ENCODE measurements at places on chromosomes 1 and 21.

DNA sequence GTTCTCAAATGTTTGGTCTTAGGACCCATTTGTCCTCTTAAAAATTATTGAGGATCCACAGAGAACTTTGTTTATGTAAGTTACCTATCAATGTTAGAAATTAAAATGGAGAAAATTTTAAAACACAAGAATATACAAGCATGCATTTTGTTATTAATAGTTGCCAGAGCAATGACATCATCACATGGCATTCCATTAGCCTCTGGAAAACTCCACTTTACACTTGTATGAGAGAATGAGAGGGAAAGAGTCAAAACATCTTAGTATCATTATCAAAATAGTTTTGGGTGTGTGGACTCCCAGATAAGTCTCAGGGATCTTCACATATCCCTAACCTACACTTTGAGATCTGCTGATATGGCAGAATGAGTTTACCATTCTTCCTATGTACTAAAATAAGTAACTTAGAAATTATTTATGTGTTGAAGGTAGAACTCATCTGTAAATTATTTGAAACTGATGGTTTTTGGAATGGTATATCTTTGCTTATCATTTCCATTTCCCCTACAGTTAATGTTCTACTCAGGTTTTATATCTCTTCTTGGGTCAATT is 48.8 kb downstream of the RNF220 start:
- DNase-seq: no peak

DNA sequence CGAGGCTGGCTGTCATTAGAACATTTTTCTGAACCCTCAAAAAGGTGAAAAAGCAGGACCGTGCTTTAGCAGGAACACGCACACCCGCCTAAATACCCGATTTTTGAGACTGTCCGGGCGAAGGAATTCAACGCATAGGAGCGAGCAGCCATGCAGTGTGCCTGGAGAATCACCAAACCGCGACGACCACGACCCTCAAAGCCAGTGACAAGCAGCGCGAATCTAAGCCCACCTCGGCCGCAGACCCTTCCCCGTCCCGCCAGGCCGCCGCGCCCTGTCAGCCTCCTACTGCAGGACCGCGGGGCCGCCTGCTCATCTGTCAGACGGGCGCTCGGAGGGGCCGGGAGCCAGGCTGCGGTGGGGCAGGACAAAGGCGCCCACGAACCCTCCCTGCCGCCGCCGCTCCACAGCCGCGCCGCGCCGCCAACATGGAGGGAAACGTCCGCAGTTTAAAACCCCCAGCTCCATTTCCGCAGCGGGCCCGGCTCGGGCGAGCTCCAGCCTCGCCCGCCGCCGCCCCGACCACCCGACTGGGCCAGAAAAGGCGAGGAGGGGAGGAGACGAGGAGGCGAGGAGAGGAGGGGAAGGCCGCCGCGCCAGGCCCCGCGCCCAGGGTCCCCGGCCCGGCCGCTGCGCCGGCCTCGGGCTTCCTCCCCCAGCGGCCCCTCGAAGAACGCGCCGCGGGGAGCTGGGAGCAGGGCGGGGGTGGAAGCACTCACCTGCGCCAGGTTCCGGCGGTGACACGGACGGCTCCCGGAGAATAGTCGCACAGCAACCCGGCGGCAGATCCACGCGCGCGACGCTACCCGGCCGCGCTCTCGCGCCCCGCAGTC is at the start of gene LBR:
TSS of gene LBR (minus strand) at position 804 of the 833 bp plus-strand sequence. CDS start 3,963 bp downstream, outside the sequence.
- DNase-seq: peak; percentile 35

GRCh38 chr1:217336724-217337123 is 294.2 kb downstream of the GPATCH2 start:
- no peak for DNase-seq

DNA sequence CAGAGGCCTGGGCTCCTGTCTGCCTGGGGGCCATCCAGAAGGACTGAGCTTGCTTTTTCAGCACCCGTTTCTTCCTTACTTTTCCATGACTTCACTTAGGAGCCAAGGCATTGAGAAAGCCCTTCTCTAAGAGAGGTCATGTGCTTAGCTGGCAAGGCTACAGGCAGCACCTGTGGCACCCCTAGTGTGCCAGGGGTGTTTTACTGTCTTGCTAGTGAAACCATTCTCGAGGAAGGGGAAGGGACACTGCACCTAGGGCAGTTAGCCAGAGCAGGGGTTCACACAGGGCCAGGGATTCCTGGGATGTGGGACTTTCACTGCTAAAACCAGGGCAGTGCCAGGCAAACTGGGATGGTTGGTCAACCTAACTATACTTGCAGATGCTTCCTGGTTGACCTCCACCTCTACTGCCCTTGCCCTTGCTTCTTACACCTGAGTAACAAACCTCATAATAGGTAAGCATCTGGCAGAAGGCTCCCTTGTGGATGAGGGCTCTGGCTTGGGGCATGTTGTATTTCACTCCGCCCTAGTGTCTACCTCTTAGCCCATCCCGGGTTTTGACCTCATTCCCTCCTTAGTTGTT is 69.2 kb downstream of the NOS1AP start:
- DNase-seq: no peak

GRCh38 chr1:114455102-114455785 is 55.8 kb downstream of the TRIM33 start:
- no peak for DNase-seq

- peak; percentile 78 for DNase-seq
These were observed 121.2 kb downstream of the DUSP10 start for GRCh38 chr1:221620437-221621384.

- DNase-seq: no peak
These were observed 176.9 kb downstream of the NEK7 start for GRCh38 chr1:198333744-198334143.

DNA sequence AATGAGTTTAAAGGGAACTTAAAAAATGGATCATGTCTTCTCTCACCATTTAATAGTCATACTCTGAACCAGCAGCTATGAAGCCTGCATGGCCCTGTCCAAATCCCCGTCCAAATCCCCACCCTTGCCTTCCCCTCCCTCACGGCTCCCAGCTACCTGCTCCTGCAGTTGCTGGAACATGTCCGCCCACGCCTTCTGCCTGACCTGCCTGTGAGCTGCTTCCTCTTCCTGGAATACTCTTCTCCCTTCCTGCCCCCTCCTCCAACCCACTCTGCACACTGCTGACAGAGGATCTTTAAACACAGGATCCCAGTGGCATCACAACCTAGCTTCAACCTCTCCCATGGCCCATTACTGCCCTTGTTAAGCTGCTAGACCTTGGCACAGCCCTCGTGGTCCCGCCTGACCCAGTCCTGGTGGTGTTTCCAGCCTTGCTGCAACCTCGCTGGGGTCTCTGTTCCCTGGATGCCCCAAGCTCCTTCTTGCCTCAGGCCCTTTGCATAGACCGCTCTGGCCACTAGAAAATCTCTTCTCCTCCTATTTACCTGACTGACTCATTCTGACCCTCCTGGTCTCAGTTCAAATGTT is 118.3 kb downstream of the PTPRU start:
- DNase-seq: no peak

GRCh38 chr1:97803026-97803425 is 117.8 kb downstream of the DPYD start:
- DNase-seq: no peak

DNA sequence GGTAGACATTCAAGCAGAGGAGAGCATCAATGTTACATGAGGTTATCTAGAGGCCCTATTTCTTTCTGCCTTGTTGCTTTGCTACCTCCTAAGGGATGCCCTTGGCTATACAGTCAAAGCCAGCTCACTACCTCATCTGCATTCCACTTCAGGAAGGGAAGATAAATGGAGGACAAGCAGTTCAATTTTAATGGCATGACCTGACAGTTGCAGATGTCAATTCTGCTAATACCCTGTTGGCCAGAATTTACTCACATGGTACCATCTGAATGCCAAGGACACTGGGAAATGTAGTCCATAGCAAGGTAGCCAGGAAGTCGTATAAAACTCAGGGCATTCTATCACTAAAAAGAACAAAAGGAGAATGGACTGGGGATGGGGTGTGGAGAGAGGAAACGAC is 31.5 kb downstream of the PALMD start:
- DNase-seq: no peak

DNA sequence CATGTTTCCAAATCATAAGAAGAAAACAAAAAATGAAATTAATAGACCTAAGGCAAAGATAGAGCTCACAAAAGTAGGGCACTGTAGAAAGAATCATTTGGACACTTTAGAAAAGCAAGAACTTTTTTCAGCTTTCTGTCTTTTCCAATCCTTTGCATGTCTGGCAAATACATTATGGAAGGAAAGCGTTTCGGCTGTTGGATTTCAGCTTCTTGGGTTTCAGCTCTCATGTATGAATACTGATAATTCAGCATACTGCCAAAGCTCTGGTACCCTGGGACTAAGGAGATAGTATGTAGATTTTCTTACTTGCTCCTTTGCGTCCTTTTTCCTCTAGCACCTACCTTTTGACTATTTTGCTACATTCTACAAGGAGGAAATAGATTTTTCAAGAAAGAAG is 375.9 kb downstream of the BRINP3 start:
- DNase-seq: no peak

- DNase-seq: no peak
These were observed 152.8 kb downstream of the FOXD2 start for GRCh38 chr1:47590523-47591225.

DNA sequence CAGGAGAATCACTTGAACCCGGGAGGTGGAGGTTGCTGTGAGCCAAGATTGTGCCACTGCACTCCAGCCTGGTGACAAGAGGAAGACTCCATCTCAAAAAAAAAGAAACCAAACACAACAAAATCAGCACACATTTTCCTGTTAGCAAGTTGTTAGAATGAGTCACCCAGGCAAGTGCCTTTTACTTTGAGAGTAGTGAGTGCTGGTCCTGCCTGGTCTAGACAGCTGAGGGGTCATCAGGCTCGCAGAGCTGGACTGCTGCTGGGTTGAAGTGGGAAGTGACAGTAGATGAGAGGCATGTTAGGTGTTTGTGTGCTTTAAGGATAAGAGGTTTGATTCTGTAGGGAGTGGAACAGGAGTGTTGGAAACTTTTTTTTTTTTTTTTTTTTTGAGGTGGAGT is 31.9 kb downstream of the GNPAT start:
- DNase-seq: no peak

GRCh38 chr1:41640756-41641474 is 156.4 kb upstream of the EDN2 start:
- no peak for DNase-seq

DNA sequence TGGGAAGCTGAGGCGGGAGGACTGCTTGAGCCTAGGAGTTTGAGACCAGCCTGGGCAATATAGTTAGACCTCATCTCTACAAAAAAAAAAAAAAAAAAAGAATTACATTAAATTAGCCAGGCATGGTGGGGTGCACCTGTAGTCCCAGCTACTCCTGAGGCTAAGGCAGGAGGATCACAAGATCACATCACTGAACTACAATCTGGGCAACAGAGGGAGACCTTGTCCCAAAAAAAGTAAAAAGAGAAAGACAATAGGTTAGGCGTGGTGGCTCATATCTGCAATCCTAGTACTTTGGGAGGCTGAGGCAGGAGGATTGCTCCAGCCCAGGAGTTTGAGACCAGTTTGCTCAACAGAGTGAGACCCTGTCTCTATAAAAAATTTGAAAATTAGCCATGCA is 130.3 kb downstream of the TIAM1 start:
- no peak for DNase-seq

DNA sequence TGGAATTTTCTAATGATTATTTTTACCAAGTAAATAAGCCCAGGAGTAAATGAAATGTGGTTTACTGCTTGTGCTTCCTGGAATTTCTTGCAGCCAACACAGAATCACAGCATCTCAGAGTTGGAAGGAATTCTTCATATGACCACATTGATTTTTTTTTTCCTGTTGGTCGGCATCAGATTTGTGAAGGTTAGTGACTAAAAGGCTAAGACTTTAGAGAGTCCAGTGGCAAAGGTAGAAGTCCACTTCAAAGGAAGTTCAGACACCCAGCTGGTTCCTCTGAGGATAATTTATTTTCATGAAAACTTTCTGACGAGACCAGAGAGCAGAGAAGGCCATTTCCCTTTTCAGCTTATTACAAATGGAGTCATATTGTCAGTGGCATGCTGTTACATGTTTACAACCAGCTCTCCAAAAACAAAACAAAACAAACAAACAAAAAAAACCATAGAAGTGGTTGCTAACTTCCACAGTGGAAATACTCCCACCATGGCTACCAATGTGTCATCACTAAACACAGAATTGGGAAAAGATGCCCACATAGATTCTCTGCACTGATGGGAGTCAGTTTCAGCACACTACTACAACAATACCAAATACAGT is 77.2 kb upstream of the CDC42BPA start:
- no peak for DNase-seq

GRCh38 chr1:230251644-230252191 is 174.4 kb downstream of the PGBD5 start:
- no peak for DNase-seq

GRCh38 chr1:37793773-37794371 is at the start of gene MANEAL:
MANEAL (plus strand) TSS chr1:37793847; CDS start chr1:37794183, 336 bp downstream.
- peak; percentile 60 for DNase-seq

- DNase-seq: no peak
These were observed 19.5 kb upstream of the SH2D2A start for GRCh38 chr1:156836041-156836654.

DNA sequence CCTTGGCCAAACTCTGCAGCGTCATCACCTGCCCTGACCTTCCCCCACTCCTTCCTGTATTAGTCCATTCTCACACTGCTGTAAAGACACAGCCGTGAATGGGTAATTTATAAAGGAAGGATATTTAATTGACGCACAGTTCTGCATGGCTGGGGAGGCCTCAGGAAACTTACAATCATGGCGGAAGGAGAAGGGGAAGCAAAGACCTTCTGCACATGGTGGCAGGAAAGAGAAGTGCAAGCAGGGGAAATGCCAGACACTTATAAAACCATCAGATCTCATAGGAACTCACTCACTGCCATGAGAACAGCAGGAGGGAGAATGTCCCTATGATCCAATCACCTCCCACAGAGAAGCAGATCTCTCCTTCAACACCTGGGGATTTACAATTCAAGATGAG is 408.5 kb downstream of the PTPRU start:
- no peak for DNase-seq

- no peak for DNase-seq
These were observed 141.4 kb upstream of the ETS2 start for GRCh38 chr21:38664315-38664714.

DNA sequence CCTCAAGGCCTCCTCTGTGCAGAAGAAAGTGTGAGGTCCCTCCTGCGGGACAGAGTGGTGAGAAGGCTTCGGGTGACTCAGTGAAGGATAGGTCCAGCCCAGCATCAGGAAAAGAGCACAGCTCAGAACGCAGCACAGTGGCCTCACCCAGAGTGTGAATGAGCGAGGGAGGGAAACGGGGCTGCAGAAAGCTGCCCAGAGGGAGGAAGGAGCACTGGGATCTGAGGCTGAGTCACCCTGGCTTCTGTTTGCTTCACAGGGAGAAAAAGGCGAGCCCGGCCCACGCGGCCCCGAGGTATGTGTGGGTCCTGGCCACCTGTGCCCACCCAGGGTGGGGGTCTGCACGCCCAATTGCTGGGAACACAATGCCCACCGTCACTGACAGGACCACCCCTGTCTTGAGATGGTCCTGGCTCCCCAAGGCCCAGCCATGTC is 24.3 kb downstream of the COL6A2 start:
- no peak for DNase-seq

All from NCI-H1105 treated with DMSO at 0.1 percent for 48 hours (cell line).